ENCODE measurements at places on chromosomes 1 and 21.

DNA sequence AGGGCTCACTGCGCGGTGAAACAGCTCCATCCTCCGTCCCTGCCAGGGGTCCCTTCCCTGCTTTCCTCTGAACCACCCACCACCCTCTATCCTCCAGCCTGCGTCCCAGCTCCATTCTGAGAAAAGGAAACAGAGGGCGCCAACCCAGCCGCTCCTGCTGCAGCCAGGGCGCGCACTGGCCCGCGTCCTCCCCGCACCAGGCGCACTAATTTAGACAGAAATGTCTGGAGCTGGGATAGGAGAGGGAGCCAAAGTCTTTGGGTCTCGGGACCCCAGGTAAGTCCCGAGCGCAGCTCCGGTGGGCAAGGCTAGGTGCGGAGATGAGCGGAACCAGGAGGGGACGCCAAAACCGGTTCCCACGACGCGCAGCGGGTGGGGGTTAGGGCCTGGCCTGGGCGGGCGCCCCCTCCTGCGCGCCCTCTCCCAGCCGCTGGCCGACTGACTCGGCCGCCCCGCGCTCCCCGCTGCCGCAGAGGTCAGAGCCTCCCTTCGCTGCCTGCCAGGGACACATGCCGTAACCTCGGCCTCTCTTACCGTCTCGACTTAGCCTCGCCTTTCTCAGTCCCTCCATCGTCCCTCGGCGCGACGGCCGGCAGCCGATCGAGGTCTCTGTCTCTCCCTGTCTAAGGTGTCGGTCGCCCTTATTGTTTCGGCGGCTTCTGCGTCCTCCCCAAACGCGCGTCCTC, 2.0 kb downstream of the CAMK2N1 start:
- DNase-seq: peak; percentile 65

DNA sequence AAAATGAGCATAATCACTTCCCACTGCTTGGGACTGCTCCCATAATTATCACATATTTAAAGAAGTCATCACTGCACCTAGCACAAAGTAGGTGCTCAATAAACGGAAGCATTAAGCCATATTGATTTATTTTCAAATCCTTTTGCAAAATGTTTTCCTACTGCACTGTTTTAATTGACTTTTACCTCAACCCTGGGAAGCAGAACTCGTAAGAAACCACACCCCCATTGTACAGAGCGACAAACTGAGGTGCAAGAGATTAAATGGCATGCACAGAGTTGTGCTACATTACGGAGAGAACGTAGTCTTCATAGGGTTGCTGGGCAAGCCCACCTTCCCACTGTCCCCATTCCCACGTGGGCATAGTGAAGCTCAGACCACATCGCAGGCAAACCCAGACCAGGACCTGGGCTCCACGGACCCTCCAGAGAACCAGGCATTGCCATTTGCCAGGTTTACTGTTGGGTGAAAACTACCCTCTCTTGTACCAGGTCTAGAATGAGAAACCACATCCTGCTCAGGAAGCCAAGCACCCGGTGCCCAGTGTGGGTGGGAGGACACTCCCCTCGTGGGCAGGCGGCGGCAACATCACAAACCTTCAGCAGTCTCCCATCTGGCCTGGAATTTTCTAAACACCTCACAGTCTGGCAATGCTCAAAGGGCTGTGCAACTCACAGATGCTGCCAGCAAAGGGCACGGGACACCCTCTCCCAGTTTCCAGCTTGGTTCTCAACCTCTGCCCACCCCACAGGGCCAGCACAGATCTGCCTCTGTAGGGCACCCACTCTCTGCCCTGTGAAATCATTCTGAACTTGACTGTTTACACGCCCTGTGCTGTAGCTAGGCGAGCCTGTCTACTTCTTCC, 8.2 kb downstream of the IFFO2 start:
- peak; percentile 62 for DNase-seq

DNA sequence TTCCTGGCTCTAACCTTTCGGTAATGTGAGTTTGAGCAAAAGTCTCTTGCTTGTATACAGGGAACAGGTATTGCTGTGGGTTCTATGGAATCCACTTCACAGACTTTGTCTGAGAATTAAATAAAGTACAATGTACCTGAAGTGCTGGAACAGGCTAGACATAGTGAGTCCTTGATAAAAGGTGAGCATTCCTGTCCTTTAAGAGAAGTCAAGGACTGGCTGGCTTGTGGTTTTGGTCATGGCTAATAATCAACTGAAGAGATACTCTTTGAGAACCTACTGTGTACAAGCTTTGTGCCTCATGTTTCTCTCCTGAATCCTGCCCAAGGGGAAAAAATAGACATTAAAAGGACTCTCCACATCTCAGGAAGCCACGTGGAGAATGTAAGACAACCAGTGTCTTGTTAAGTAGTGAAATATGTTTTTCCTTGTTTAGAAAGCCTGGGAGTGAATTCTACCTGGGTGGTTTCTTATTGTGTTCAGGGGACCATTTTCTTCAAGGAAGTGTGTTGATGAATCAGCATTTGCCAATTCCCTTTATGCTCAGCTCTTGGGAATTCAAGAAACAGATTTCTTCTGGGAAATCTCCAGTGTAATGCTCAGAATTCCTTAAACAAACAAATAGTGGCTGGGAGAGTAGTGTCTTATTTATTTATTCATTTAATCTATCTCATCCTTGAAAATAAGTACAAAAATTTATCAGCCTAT, 55.2 kb upstream of the PLD5 start:
- DNase-seq: no peak

- no peak for DNase-seq
Measured at GRCh38 chr1:20494609-20495311, 8.8 kb upstream of the CAMK2N1 start.

DNA sequence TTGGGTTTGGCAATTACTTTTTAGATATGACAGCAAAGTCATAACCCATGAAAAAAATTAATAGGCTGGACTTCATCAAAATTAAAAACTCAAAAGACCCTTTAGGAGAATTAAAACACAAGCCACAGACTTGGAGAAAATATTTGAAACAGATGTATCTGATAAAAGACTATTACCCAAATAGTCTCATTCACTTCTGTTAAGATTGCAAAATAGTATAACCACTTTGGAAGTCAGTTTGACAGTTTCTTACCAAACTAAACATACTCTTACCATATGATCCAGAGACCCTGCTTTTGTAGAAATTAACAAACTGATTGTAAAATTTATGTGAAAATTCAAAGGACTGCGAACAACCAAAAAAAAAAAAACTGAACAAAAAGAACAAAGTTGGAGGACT, 32.5 kb upstream of the SLC44A3 start:
- DNase-seq: no peak

- peak; percentile 72 for DNase-seq
Measured at GRCh38 chr1:228842094-228842775, 107.0 kb downstream of the RHOU start.

DNA sequence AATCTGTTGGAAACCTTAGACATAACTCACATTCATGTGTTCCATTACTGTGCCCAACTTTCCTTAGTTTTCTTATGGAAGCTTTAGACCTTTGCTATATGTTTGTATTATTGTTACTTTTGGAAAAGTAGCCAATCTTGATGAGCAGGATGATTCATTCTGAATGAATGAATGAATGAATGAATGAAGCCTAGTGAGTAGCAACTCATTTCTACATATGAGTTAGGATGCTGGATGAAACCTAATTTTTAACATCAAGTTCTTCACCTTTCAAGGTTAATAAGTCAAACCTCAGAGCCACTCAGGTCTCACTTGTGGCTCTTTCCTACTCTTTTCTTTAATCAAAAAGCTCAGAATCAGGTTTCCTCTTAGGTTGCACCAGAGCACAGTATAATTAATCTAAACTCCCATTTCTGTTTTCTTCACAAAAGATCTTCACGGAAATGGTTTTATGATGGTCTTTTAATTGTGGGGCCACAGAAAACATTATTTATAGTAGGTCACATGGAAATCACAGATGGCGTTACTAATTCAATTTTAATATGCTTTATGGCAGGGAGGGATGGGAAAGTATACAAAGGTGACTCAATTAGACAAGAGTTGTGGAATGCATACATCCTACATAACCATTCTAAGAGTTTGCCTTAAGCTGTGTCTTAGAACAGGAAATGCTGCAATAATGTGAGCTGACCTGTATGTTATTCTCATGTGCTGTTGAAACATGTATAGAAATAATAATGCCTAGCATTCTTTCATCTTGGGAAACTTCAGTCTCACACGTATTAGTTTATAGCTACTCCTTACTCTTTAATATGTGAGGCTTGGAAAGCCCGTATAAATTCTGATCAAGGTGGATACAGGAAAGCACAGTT, 4.5 kb upstream of the DDX59 start:
- DNase-seq: no peak

DNA sequence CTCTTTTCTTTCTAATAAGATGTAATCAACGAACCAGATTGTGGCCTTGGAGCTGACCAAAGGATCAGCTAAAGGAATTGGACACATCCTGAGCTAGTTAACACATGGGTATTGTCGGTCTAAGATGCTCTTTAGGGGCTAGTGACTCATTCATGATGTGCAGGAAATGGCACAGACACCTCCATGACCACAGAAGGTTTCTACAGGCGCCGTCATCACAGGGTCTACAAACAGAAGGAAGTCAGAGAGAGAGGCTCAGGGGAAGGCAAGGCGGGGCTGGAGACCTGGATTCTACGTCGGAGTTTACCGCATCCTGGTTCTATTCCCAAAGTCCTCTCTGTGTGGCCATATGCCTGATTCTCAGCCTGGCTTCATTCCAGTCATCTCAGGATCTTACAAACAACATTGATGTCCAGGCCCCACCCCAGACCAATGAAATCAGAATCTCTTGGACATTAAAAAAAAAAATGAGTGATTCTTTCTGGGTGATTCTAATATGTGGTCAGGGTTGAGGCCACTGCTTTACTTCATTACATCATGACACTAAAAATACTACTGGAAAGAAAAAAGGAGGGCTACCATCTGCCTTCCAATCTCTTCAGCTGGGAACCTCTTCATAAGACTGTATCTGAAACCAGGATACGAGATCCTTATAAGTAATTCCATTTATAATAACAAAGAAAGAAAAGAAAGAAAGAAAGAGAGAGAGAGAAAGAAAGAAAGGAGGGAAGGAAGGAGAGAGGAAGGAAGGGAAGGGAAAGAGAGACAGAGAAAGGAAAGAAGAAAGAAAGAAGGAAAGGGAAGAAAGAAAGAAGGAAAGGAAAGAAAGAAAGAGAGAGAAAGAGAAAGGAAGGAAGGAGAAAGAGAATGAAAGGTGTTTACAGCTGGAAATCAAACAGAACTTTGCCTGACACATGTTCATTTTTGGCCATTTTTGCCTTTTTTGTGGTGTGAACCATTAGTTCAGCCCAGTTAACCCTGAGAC, 11.6 kb upstream of the KCNJ15 start:
- DNase-seq: peak; percentile 50

- no peak for DNase-seq
Measured at GRCh38 chr1:184329245-184329953, 57.4 kb upstream of the C1orf21 start.

DNA sequence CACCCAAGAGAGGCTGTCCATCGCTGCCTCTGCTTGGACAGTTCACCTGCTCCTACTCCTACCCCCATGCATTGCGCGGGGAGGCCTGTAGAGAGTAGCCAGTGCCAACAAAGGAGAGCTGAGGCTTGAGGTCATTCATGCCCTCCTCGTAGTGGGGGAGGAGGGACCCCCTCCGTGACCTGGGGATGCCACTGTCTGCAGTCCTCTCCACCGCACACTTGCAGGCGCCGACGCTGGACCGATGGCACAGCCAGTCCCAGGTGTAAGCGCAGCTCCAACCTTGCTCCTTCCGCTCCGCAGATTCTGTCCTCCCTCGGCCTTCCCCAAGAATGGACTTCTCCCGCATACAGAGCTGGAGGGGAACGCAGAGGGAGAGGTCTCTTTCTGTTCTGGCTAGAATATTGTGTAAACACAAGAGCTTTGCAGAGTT, 672 bp upstream of the PHLDA3 start:
- DNase-seq: no peak

DNA sequence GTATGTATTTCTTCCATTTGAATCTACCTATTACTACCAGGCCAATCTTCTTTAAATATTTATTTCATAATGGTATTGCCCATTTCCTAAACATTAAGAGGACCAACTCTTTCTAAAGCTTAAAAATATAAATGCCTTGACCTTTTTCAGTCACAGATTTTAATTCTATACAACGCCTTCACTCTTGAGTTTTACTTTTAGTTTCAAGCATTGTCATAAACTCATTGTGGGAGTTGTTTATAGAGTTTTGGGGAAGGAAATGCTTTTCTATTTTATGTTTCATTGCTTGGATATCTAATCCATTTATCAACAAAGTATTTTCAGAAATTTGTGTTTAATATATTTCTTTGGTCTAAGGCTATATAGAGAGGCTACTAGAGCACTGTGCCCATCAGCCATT, 155.8 kb downstream of the DPYD start:
- DNase-seq: no peak

GRCh38 chr1:223105568-223105967, 37.5 kb downstream of the TLR5 start:
- DNase-seq: no peak

GRCh38 chr1:53349968-53350852, 22.3 kb upstream of the LRP8 start:
- no peak for DNase-seq

GRCh38 chr1:236311040-236311439, 29.3 kb upstream of the ERO1B start:
- DNase-seq: no peak

DNA sequence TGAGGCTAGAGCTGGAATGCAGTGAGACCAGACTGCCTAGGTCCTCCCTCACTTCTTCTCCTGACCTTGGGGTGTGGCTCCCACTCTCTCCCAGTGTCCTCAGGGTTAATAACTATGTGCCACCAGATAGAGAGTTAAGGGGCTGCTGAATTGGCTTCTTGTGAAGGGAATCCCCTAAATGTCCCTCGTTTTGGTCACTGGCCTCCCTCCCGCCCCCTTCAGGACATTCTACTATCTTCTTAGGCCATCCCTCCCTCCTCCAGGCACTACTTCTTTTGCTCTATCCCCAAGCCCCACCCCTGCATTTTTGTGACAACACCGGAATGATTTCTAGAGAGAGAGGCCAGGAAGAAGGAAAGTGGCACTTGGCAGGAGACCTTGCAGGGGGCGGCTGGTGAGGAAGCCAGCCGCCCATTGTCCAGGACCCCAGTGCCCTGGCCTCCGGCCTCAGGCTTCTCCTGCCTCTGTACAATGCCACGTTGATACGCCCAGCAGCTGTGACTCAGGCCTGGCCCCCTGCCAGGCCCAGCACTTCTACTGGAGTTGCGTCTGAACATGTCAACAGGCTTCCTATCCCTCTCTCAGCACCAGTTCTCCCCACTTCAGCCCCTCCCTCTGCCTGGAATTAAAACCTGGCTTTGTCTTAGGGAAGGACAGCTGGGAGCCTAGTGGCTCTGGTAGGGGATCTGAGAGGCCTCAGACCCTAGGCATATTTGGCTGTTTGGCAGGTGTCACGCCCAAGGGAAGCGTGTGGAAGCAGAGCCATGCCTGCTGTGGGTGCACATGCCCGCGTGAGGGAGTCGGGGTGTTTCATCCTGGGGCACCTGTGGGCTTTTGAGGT, 9.1 kb downstream of the LMNA start:
- peak; percentile 94 for DNase-seq

DNA sequence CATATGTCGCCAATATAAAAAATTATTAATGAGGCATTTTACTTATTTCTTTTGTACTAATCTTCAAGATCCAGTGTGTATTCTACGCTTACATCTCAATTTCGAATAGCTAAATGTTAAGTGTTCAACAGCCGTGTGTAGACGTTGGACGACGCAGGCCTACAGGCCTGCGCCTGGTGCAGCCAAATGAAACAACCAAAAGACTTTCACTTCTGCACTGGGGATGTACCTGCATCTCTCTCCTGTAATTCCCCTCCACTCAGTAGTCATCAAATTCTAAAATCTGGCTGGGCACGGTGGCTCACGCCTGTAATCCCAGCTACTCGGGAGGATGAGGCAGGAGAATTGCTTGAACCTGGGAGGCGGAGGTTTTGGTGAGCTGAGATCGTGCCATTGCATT, 76.8 kb upstream of the HNRNPU start:
- no peak for DNase-seq

GRCh38 chr21:42721341-42721824, 68.0 kb downstream of the PDE9A start:
- DNase-seq: peak; percentile 83
